RPMI7951 (cell line): ENCODE measurements at places on chromosomes 16 and 17. TPM values are rescaled to one million over a fixed set of nuclear protein-coding genes. Genes with fewer than 3 reads are reported as not detected.
A peak's percentile ranks its signal among the peaks of the same experiment; 100 is the strongest.

GRCh38 chr16:70683146-70683944 is 2.5 kb downstream of the MTSS2 start:
- DNase-seq: no peak

- DNase-seq: no peak
Measured at GRCh38 chr17:83076938-83077337, 2.5 kb upstream of the METRNL start.

DNA sequence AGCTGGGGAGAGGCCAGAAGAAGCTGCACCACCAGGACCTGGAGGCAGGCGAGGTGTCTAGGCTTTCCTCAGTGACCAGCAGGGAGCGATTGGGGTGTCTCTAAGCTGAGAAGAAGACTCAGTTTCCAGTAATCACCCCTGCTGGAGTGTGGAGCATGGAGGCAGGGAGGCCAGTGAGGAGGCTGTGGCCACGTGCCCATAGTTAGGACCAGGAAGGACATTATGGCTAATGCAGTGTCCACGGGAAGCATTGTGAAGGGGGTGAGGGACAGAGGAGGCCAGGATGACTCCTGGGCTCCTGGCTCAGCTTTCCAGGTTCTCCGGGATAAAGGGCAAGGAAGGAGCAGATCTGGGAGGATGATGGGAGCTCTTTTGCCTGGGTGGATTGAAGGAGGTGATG is 5.7 kb downstream of the KRT13 start:
- no peak for DNase-seq

DNA sequence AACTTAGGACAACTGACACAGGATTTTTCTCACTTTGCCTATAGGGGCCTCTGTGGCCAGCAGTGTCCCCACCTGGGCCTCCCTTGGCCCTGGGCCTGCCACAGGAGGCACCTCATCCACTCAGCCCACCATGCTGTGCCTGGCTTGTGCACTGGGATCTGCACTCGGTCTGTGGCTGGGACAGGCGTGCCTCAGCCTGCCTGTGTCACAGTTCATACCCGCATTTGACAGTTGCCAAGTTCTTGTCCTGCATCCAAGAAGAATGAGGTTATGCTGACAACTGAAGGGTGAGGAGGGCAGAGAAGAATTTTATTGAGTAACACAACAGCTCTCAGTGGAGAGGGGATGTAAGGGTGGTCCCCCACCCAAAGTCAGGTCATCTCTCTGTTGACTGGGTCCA is 36.0 kb downstream of the ZFP90 start:
- DNase-seq: no peak

GRCh38 chr17:4541328-4542002 is 13.7 kb downstream of the MYBBP1A start:
- no peak for DNase-seq

GRCh38 chr16:55773859-55774549 is 58.9 kb downstream of the CES1 start:
- no peak for DNase-seq

DNA sequence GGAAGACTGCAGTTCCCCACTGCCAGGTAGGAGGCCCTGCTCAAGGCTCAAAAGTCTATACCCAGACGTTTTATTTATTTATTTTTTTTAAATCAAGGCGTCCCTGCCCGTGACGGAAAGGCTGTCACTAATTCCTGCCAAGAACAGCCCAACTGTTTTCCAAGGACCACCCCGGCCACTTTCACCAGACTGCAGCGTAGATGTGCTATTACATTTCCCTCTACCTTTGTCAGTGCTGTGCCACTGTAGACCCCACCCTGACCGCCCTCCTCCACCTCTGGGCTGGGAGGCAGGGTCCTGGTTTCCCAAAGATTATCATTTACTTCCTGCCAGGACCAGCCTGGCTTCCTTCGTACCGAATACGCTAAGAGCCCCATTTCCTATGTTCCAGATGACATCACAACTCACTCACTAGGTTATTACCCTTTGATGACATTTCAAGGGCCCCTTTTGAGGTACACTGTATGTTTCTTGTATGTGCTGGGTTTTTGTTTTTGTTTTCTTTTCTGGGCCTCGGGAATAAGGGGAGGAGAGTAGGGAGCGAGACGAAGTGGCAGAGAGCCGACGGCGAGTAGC is 6.3 kb upstream of the RNF227 start:
- DNase-seq: no peak

- no peak for DNase-seq
Measured at GRCh38 chr16:81582655-81583441, 138.2 kb downstream of the CMIP start.

- peak; percentile 80 for DNase-seq
Measured at GRCh38 chr16:49281843-49282642, 405 bp upstream of the CBLN1 start.

- DNase-seq: no peak
Measured at GRCh38 chr16:3120435-3120834, 8.0 kb downstream of the ZNF205 start.

DNA sequence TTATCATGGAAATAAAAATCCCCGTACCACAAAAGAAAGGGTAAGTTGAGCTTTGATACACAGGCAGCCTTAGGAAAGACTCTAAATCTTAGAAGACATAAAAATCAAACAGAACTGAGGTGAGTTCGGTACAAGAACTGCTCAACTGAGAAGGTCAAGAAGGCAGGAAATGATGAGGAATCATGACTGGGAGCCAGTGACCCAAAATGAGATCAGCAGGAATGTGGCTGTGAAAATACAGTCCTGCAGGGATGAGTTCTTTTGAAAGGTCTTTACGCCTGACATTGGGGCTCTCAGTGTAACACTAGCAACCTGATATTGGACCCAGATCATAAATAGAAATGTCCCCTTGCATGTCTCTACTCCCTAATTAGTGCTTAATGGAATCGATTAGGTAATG is 56.3 kb upstream of the CDH11 start:
- peak; percentile 64 for DNase-seq

DNA sequence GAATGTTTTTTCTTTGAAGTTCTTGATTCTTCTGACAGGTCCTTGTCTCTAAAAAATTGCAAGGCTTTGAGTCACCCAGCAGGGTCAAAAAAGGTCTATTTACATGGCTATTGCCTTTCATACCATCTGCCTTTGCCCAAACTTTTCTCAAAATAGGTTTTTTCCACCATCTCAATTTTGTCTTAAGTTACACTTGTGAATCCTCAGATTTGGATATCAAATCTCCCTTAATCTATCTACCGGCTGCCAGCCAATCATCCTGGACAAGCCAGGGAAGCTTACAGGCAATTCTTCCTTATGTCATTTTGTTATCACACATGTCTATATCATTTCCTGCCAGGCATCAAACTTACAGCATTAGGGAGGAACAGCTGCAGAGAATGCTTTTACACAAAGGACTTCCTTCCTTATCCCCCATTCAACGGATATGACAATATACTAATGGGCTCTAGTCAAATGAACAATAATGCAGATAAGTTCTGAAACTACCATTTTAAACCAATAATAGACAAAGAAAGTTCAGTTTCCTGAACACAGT is 104.1 kb upstream of the CORO6 start:
- peak; percentile 66 for DNase-seq

DNA sequence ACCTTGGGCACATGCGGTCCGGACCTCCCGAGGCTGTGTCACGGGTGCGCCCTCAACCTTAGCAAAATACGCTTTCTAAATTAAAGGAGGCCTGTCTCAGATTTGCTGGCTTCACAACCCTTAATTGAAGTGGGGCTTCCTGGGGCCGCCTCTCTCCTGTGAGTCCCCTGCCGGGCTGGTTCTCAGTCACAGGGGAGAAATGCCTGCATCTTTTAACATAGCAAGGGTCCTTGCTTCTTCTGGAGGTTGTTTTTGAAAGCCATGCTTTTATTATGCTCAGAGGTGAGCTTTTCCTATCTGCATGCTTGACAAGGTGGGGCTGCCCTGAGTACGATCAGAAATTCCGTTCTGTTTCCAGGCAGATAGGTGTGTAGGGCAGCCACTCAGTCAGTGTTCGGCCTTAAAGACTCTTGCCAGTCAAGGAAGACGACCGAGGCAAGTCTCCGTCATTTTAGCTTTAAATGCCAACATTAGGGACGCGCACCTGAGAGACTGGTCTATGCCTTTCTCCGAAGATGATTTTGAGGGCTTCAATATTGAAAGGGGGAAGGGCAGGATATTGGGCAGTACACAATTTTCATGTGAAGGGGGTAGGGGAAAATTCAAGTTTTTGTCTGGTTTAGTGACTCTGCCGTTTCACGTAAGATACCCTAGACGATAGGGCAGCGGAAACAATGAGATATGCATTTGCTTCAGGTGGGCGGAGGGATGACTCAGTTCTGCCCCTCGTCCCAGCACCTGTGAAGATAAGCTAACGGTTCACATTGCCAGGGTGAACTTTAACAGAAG is 5.5 kb upstream of the SLC7A5 start:
- no peak for DNase-seq

GRCh38 chr16:51050377-51050706 is 100.7 kb downstream of the SALL1 start:
- DNase-seq: no peak

- DNase-seq: peak; percentile 32
Measured at GRCh38 chr16:87681981-87682570, 79.8 kb downstream of the JPH3 start.

GRCh38 chr17:46790216-46790615 is 28.3 kb downstream of the WNT3 start:
- no peak for DNase-seq

DNA sequence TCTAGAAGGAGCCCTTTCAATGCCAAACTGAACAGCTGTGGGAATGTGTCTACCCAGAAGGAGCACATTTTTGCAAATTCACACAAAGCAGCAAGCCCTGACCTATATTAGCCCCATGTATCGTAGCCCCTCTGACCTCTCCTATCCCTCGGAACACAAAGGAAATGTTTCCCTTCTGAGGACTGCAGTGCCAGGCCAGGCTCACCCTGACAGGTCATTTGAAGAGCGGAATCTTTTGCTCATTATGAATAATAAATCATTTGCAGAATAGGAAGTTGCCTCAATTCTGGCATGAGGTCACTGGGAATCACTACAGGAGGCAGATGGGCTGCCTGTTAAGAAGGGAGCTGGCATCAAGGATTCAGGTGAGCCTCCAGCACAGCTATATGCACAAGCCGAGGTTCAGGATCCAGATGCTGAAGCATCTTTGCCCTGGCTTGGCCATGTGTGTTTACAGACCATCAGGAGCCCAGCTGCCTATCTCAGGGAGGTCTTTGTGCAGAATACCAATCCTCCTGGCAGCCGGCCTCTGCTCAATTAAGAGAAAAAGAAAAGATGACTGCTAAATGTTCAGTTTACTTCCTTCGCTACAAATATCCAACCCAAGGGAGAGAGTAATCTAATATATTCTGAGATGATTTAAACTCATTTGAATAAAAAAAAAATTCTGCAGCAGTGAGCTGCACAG is 119.4 kb downstream of the USP31 start:
- no peak for DNase-seq

DNA sequence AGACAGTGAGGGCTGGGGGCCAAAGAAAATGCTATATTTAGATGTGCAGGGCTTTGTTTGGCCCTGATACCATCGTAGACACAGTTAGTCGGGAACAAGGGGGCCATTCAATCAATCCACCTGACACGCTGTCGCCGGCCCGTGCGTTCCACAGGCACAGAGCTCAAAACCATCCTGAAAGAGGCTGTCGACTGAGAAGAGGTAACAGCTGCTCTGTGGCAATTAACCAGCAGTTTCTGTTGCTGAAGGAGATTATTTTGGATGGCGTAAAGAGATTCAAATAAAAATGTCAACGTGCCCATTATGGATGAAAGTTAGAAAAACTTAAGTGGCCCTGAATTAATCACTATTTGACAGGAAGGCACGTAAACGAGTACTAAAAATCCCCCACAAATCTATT is 276.2 kb upstream of the IRX5 start:
- no peak for DNase-seq

DNA sequence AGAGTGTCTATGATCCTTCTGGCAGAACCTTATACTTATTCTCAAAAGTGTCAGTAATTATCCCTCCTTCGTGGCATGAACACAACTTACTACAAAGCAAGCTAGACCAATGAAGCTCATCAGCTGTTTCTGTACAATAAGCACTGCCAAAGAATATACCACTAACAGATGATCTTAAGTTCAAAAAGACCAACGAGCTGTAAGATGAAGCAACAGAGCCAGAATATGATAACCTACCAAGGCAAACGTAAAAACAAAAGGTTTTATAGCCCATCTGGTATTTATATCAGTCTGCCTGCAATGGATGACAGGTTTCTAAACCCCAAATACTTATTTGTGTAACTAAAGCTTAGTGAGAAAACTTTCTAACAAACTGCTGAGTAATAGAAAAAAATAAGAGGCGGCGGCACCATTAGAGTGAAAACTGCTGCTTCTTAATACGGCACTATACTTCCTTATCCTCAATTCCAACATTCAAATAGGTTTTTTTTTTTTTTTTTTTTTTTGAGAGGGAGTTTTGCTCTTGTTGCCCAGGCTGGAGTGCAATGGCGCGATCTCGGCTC is 22.1 kb downstream of the NME2 start:
- DNase-seq: no peak

DNA sequence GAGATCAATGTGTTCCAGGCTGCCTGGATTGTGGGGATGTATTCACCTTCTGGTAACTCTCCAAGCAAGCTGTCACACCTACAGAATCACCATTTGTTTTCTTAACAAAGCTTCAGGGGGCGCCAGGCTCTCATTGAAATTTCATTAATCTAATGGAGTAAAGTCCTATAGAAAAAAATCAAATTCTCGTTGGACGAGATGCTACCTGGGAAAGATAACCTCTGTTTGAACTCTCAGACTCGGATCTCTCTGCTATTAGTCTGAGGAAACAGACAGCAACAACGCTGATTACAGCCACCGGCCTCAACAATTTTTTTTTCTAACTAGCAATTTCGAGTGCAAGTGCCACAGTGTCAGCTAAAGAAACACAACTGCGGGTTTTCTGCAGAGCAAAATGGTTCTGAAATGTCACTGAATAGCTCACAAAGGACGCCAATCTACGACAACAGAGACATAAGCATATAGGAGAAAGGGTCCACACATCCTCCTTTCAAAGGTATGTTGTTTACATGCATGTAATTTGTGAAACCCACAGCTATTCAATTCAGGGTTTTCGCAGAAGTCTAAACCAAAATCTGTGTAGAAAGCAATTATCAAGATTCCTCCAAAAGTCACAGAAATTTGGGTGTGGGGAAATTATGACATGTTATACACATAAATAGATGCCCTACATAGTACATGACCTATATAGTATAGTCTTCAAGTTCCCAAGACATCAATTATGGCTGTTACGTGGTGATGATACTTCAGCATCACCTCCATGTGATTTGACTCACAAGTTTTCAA is 135.8 kb downstream of the SKAP1 start:
- DNase-seq: no peak

- DNase-seq: no peak
Measured at GRCh38 chr16:52747088-52747595, 200.2 kb upstream of the TOX3 start.

GRCh38 chr17:8041249-8041928 is 2.5 kb downstream of the ALOX15B start:
- DNase-seq: peak; percentile 62

GRCh38 chr17:63550817-63551639 is 751 bp downstream of the DCAF7 start:
- DNase-seq: peak; percentile 45

- no peak for DNase-seq
Measured at GRCh38 chr17:36752096-36752888, 150.9 kb downstream of the MRM1 start.

TP53TG3F gene
- total RNA-seq: 0.10 TPM in 1 of 2 replicates, not detected in the other

MYH3 gene
- total RNA-seq: 0.12 and 3.8 TPM in 2 replicates

AATK gene
- total RNA-seq: not detected in 2 replicates

ATP1B2 gene
- total RNA-seq: not detected in 2 replicates

NPIPB5 gene
- 6.4 and 9.7 TPM in 2 replicates for total RNA-seq

TEKT5 gene
- total RNA-seq: not detected in 2 replicates

NOD2 gene
- 2.8 and 3.1 TPM in 2 replicates for total RNA-seq

PIK3R6 gene
- total RNA-seq: not detected in 2 replicates

ITGAD gene
- total RNA-seq: not detected in 2 replicates

FAM171A2 gene
- 1.1 and 1.9 TPM in 2 replicates for total RNA-seq

FNDC8 gene
- not detected in 2 replicates for total RNA-seq

KCNH4 gene
- total RNA-seq: 0.12 TPM in 1 of 2 replicates, not detected in the other

RECQL5 gene
- total RNA-seq: 6.0 and 9.6 TPM in 2 replicates

STX1B gene
- 0.29 and 0.60 TPM in 2 replicates for total RNA-seq
